ENCODE measurements at places on chromosomes 16 and 17.

- peak overlapping the region; percentile 98 for H3K4me3 ChIP-seq
- peak; percentile 95 for DNase-seq
- peaks cover 54% of the 10 kb centered on the region for H3K36me3 ChIP-seq
- H3K27ac ChIP-seq, result peak overlapping the region; percentile 100
- peaks cover 59% of the 10 kb centered on the region for H3K4me1 ChIP-seq
These were observed 1.0 kb downstream of the PER1 start for GRCh38 chr17:8151120-8151640.

- H3K4me3 ChIP-seq, result no peak overlapping the region
- H3K27me3 ChIP-seq, result no peaks in the 10 kb centered on the region
- DNase-seq, result no peak
- H3K27ac ChIP-seq, result no peak overlapping the region
- no peaks in the 10 kb centered on the region for H3K36me3 ChIP-seq
These were observed 154.7 kb downstream of the GRIN2A start for GRCh38 chr16:10027553-10027952.

DNA sequence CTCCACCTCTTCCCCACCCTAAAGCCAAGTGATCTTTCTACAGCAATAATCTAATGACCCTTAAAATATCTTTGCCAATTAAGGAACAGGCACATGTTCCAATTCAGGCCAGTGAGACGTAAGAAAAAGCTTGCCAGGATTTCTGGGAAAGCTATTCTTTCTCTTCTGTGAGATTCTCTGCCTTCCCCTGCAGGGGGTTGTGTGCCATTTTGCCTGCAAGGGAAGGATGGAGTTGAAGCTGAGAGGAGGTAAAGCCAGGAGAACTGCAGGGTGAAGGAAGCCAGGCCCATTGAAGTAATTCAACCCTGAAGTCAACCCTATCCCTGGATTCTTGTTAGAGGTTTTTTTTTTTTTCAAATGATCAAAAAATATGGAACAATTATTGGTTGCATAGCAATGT, 9.0 kb upstream of the LPO start:
- no peak overlapping the region for H3K4me3 ChIP-seq
- no peak for DNase-seq
- no peaks in the 10 kb centered on the region for H3K36me3 ChIP-seq
- H3K27ac ChIP-seq, result no peak overlapping the region
- H3K4me1 ChIP-seq, result no peaks in the 10 kb centered on the region

DNA sequence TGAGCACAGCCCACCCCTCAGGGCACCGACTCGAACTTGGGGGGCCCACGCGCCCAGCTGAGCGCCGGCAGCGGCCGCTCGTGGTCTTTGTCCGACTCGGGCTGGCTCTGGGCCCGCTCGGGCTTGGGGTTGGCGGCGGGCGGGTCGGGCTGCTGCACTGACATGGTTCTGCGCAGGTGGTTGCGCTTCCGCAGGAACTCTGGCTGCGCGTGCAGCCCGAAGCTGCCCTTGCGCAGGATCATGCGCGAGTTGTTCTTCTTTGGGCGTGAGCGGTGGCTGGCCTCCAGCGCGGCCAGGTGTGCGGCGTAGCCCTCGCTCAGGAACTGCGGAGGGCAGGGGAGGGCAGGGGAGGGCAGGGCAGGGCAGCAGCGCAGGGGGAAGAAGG, 11.1 kb downstream of the PIMREG start:
- H3K27ac ChIP-seq, result no peak overlapping the region
- no peaks in the 10 kb centered on the region for H3K36me3 ChIP-seq
- DNase-seq, result no peak
- H3K4me3 ChIP-seq, result peak overlapping the region; percentile 25

- H3K4me3 ChIP-seq, result no peak overlapping the region
- DNase-seq, result no peak
- peaks cover 67% of the 10 kb centered on the region for H3K36me3 ChIP-seq
- no peak overlapping the region for H3K27ac ChIP-seq
- peaks cover 18% of the 10 kb centered on the region for H3K4me1 ChIP-seq
These were observed 7.4 kb upstream of the IL17C start for GRCh38 chr16:88630941-88631340.

All from suprapubic skin (tissue), 4 donors.